Keratinocyte (primary cell): ENCODE measurements at places on chromosomes 2 and 18.

GRCh38 chr2:25982273-25982967, at the start of gene KIF3C:
TSS of gene KIF3C (minus strand) at chr2:25982497. CDS start at chr2:25981917, 580 bp downstream.
- DNase-seq, result no peak

DNA sequence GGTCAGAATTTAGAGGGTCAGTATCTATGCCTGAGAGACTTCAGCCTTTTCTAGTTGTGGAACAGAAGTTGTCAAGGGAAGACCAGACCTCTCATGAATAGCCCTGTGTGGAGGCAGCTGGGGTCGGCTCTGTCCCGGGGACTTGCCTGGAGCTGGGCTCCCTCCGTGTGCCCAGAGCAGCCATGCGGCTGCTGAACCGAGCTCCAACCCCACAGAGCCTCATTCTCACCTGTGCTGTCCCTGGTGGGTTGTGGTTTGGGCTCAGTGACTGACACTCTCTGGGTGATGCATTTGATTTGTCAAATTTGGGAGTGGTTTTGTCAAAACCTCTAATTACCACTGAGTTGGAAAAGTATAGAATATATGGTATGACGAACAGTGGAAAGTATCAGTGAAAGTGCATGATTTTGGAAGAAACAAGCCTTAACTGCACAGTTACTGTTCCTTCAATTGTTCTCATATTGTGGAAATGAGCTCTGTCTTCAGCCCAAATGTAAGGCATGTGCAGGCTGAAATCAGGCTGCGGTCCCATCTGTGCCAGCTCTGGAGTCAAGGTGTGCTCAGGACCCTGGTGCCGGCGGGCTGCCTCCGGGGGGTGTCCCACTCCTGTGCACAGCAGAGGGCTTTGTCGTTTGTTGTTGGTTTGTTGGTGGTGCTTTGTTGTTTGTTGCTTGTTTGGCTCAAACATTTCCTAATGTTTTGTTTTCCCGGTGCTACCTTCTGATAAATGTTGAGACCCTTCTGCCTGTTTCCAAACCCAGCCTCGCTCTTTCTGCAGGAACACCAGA, 200.3 kb downstream of the SNTG2 start:
- no peak for DNase-seq

- DNase-seq, result no peak
Observed at GRCh38 chr2:121075641-121076497, 209.1 kb downstream of the TFCP2L1 start.

DNA sequence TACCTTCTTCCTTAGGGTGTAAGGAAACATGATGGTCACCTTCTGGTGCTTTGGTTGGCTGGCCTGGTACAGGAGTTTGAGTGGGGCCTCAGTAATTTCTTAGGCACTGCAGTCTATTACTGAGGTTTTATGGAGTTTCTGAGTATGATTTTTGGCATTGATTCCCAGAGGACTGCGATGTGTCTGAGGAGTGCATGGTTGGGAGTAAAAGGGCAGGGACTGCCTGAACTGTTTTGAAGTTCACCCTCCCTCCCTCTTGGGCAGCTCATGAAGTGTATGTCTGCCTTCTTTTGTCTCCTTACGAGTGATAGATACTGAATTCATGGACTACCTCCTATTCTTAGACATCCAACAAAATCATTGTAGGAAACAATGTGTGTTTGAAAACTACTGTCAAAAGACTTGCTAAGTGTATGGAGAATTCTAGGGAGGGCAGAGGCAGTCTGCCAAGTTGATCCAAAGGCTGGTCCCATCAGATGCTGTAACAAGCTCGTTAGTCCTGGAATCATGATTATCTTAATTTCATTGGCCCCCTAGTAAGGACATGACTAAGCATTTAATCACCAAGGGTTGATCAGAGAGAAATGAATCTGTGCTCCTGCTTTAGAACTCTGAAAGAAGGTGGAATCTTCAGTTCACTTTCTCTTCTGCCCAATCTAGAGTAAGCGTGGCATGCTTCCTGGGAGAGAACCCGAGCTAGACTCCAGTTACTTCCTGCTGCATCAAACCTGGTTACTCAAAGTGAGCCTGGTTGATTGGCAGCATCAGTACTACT, 26.5 kb downstream of the LYPD6B start:
- DNase-seq, result no peak

- no peak for DNase-seq
Observed at GRCh38 chr2:7673853-7674252, 756.6 kb downstream of the RNF144A start.

- DNase-seq, result no peak
Observed at GRCh38 chr2:48183276-48183675, 277.0 kb upstream of the FBXO11 start.

GRCh38 chr2:217555081-217555876, 447.5 kb downstream of the TNS1 start:
- DNase-seq, result no peak

GRCh38 chr2:200307724-200308545, 1.4 kb downstream of the SPATS2L start:
- no peak for DNase-seq

- DNase-seq, result no peak
Observed at GRCh38 chr2:7048762-7049294, 131.6 kb downstream of the RNF144A start.

- DNase-seq, result no peak
Observed at GRCh38 chr2:127604986-127605385, 41.0 kb upstream of the GPR17 start.

GRCh38 chr2:96091141-96091710, 25.1 kb downstream of the ADRA2B start:
- no peak for DNase-seq
